Heart right ventricle (tissue), 16 donors: ENCODE measurements at places on chromosomes 12 and 14. TPM values are rescaled to one million over a fixed set of nuclear protein-coding genes. Genes with fewer than 3 reads are reported as not detected.

CAPS2 gene
- 14.2 TPM for total RNA-seq

BAG5 gene
- 19.7 TPM for total RNA-seq

AQP6 gene
- total RNA-seq: not detected

SPTB gene
- 95.6 TPM for total RNA-seq

ANO2 gene
- total RNA-seq: 8.8 TPM

TEX52 gene
- total RNA-seq: not detected

CLEC9A gene
- total RNA-seq: 0.15 TPM

GZMB gene
- 1.2 TPM for total RNA-seq

IGFBP6 gene
- total RNA-seq: 75.6 TPM

MFAP5 gene
- total RNA-seq: 28.5 TPM

KRT77 gene
- total RNA-seq: not detected

IL25 gene
- not detected for total RNA-seq

NGDN gene
- total RNA-seq: 17.0 TPM

RAN gene
- 279 TPM for total RNA-seq

IKBIP gene
- total RNA-seq: 4.1 TPM

OTOGL gene
- 0.56 TPM for total RNA-seq

DHH gene
- total RNA-seq: 1.6 TPM

OXA1L gene
- total RNA-seq: 208 TPM

OR6C75 gene
- not detected for total RNA-seq

FOXA1 gene
- not detected for total RNA-seq

TIGAR gene
- total RNA-seq: 15.5 TPM

GNB3 gene
- 7.4 TPM for total RNA-seq

RNU4-1 gene
- total RNA-seq: 2,289 TPM

SLC6A15 gene
- total RNA-seq: not detected

BICDL1 gene
- 0.26 TPM for total RNA-seq

NEUROD4 gene
- total RNA-seq: not detected

KRT8 gene
- 150 TPM for total RNA-seq

GUCY2C gene
- not detected for total RNA-seq

OTX2 gene
- not detected for total RNA-seq

SERPINA3 gene
- total RNA-seq: 7.4 TPM

ATN1 gene
- 55.2 TPM for total RNA-seq

POLE2 gene
- total RNA-seq: 0.94 TPM

WNT5B gene
- 0.36 TPM for total RNA-seq

TMEM253 gene
- 0.41 TPM for total RNA-seq

PLCZ1 gene
- not detected for total RNA-seq

PRKCH gene
- 22.0 TPM for total RNA-seq

ADAM21 gene
- not detected for total RNA-seq

B3GNT4 gene
- not detected for total RNA-seq
